ENCODE measurements at places on chromosomes 12 and 14.

- H3K27ac ChIP-seq, result no peak overlapping the region
- no peak overlapping the region for H3K4me3 ChIP-seq
- DNase-seq, result no peak
- peaks cover 20% of the 10 kb centered on the region for H3K36me3 ChIP-seq
- H3K4me1 ChIP-seq, result no peaks in the 10 kb centered on the region
Measured at GRCh38 chr12:122850695-122851350, 15.6 kb downstream of the HIP1R start.

GRCh38 chr12:795305-795704, 42.9 kb downstream of the WNK1 start:
- H3K36me3 ChIP-seq, result peaks cover 6% of the 10 kb centered on the region
- peak overlapping the region; percentile 84 for H3K27ac ChIP-seq
- DNase-seq, result no peak
- H3K27me3 ChIP-seq, result no peaks in the 10 kb centered on the region

- H3K27ac ChIP-seq, result no peak overlapping the region
- DNase-seq, result no peak
- peaks cover 7% of the 10 kb centered on the region for H3K27me3 ChIP-seq
- no peak overlapping the region for H3K4me3 ChIP-seq
- peaks cover 2% of the 10 kb centered on the region for H3K4me1 ChIP-seq
Measured at GRCh38 chr14:31994391-31995033, 82.6 kb upstream of the ARHGAP5 start.

GRCh38 chr14:53295985-53296582, 143.0 kb upstream of the DDHD1 start:
- no peak overlapping the region for H3K27ac ChIP-seq
- no peaks in the 10 kb centered on the region for H3K4me1 ChIP-seq
- no peak overlapping the region for H3K4me3 ChIP-seq
- DNase-seq, result no peak

GRCh38 chr12:28063355-28063880, 90.9 kb upstream of the PTHLH start:
- H3K4me1 ChIP-seq, result no peaks in the 10 kb centered on the region
- no peak overlapping the region for H3K4me3 ChIP-seq
- no peaks in the 10 kb centered on the region for H3K36me3 ChIP-seq
- H3K27ac ChIP-seq, result no peak overlapping the region
- no peak for DNase-seq

- peaks cover 6% of the 10 kb centered on the region for H3K36me3 ChIP-seq
- DNase-seq, result no peak
- H3K4me3 ChIP-seq, result no peak overlapping the region
- H3K4me1 ChIP-seq, result peaks cover 30% of the 10 kb centered on the region
- no peak overlapping the region for H3K27ac ChIP-seq
Measured at GRCh38 chr12:92356425-92356824, 210.8 kb upstream of the BTG1 start.

DNA sequence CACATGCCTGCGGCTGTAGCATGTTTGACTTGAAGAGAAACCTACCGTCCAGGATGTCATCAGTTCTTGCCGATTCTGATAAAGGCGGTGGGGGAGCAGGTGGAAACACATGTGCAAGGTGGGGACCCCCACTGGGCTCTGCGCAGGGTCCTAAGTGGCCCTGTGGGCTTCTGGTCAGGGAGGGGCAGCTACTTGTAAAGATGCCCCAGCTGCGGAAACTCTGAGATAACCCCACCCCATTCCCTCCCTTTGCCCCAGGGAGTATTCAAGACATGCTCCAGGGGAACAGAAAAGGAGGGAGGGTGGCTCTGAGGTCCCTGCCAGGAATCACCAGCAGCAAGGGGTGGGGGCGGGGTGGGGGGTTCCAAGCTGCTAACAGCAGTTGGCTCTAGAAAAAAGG, 67.6 kb downstream of the PIWIL1 start:
- H3K27me3 ChIP-seq, result peaks cover under 1% of the 10 kb centered on the region
- no peak for DNase-seq
- no peak overlapping the region for H3K4me3 ChIP-seq
- no peaks in the 10 kb centered on the region for H3K36me3 ChIP-seq
- H3K27ac ChIP-seq, result no peak overlapping the region

DNA sequence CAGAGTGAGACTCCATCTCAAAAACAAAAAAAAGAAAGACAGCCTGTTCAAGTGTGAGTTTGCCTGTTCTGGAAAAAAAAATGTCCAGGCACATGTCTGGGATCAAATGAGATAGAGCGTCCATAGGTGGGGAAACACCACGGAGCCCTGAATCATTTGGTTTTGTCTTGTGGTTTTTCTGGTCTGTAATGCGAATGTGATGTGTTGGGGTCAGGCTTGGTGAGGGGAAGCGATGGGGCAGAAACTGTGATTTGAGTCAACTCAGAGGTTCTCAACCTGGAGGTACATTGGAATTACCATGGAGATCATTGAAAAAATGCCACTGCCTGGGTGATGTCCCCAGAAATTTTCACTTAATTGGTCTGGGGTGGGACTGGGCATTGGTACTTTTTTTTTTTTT, 183.9 kb upstream of the PWP1 start:
- peaks cover 4% of the 10 kb centered on the region for H3K4me1 ChIP-seq
- no peak overlapping the region for H3K27ac ChIP-seq
- no peak overlapping the region for H3K4me3 ChIP-seq
- peaks cover 9% of the 10 kb centered on the region for H3K27me3 ChIP-seq
- no peak for DNase-seq

DNA sequence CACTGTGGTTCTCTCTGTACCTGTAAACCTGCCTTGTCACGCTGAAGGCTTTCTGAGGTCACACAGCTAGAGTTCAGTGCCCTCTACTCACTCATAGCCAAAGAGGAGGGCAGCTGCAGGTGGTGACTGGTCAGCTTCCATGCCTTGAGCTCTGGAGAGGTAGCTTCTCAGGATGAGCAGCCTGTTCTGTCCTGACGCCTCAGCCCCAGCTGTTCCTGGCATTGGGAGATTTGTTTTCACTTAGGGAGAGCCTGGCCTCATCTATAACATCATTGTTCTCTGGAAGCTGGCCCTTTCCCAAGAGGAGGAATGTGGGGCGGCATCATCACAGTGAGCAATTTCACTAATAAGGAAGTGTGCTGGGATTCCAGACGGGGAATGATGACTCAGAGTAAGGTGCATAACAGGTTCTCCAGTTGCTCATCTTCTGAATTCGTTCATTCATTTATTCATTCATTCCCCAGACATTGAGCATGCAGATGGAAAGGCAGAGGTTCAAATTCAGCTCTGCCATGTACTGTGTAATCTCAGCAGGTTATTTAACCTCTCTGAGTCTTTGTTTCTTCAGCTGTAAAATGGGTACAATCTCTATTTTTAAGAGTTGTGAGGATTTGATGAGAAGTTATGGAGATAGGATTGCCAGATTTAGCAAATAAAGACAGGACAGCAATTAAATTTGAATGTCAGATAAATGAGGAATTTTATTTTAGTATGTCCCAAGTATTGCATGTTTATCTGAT, 255.8 kb upstream of the CRY1 start:
- no peak overlapping the region for H3K27ac ChIP-seq
- no peak overlapping the region for H3K4me3 ChIP-seq
- no peaks in the 10 kb centered on the region for H3K36me3 ChIP-seq
- no peaks in the 10 kb centered on the region for H3K4me1 ChIP-seq
- H3K27me3 ChIP-seq, result no peaks in the 10 kb centered on the region

- DNase-seq, result no peak
- H3K36me3 ChIP-seq, result no peaks in the 10 kb centered on the region
- H3K27me3 ChIP-seq, result peaks cover 3% of the 10 kb centered on the region
Measured at GRCh38 chr14:36426836-36427235, 93.2 kb downstream of the NKX2-1 start.

- peaks cover 2% of the 10 kb centered on the region for H3K27me3 ChIP-seq
- no peaks in the 10 kb centered on the region for H3K36me3 ChIP-seq
- DNase-seq, result no peak
- H3K4me3 ChIP-seq, result no peak overlapping the region
Measured at GRCh38 chr14:103070971-103071542, 13.0 kb upstream of the LBHD2 start.

GRCh38 chr14:65304963-65305362, 107.6 kb upstream of the FUT8 start:
- DNase-seq, result no peak
- H3K27ac ChIP-seq, result peak overlapping the region; percentile 92
- peaks cover 12% of the 10 kb centered on the region for H3K36me3 ChIP-seq
- peaks cover 52% of the 10 kb centered on the region for H3K4me1 ChIP-seq
- H3K4me3 ChIP-seq, result peak overlapping the region; percentile 74

GRCh38 chr14:89773644-89774316, 180.8 kb downstream of the EFCAB11 start:
- no peaks in the 10 kb centered on the region for H3K27me3 ChIP-seq
- H3K4me1 ChIP-seq, result peaks cover 26% of the 10 kb centered on the region
- no peaks in the 10 kb centered on the region for H3K36me3 ChIP-seq
- peak; percentile 16 for DNase-seq

- H3K36me3 ChIP-seq, result peaks cover 6% of the 10 kb centered on the region
- H3K4me3 ChIP-seq, result peak overlapping the region; percentile 88
- DNase-seq, result peak; percentile 95
- H3K27me3 ChIP-seq, result no peaks in the 10 kb centered on the region
- peak overlapping the region; percentile 87 for H3K27ac ChIP-seq
Measured at GRCh38 chr12:121795034-121795968, 1.8 kb upstream of the RHOF start.

- peaks cover 10% of the 10 kb centered on the region for H3K4me1 ChIP-seq
- no peaks in the 10 kb centered on the region for H3K36me3 ChIP-seq
- no peak overlapping the region for H3K4me3 ChIP-seq
- no peaks in the 10 kb centered on the region for H3K27me3 ChIP-seq
Measured at GRCh38 chr12:108109504-108109903, 19.6 kb upstream of the WSCD2 start.

DNA sequence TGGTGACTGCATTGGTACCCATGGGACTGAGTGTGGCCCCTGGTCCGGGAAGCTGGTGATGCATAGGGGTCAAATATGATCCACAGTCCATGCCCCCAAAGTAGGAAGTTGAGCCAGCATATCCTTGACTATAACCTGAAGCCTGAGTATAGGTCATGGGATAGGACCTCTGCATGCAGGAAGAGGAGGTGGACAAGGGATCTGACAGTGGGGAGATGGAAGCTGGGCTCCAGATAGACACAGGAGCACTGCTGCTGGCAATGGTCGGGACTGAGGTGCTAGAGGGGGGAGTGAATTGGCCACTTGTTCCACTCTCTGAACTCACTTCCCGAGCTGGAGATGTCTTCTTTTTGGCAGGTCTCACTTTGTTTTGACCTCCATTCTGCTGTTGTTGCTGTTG, 8.4 kb downstream of the OTX2 start:
- no peak overlapping the region for H3K27ac ChIP-seq
- no peak for DNase-seq
- no peaks in the 10 kb centered on the region for H3K36me3 ChIP-seq
- H3K4me3 ChIP-seq, result no peak overlapping the region

DNA sequence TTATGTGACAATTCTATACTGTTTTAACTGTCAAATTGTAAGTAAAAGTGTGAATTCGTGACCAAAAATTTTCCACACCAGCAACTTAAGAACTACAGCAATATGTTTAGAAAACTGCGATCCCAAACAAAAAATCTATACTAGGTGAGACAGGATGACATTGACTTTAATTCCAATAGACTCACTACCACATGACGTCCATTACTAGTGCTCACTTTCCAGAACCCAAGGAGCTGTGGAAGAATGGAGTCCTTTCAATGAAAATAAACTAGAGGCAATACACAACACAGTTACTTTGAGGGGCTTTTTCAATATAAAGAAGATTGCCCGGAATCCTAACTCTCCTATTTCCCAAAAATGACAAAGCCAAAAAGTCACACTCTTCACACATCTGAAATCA, 1.4 kb downstream of the EPS8 start:
- DNase-seq, result no peak
- peak overlapping the region; percentile 36 for H3K27ac ChIP-seq
- H3K36me3 ChIP-seq, result no peaks in the 10 kb centered on the region
- peak overlapping the region; percentile 96 for H3K4me3 ChIP-seq
- H3K27me3 ChIP-seq, result peaks cover 12% of the 10 kb centered on the region
- peaks cover 13% of the 10 kb centered on the region for H3K4me1 ChIP-seq

DNA sequence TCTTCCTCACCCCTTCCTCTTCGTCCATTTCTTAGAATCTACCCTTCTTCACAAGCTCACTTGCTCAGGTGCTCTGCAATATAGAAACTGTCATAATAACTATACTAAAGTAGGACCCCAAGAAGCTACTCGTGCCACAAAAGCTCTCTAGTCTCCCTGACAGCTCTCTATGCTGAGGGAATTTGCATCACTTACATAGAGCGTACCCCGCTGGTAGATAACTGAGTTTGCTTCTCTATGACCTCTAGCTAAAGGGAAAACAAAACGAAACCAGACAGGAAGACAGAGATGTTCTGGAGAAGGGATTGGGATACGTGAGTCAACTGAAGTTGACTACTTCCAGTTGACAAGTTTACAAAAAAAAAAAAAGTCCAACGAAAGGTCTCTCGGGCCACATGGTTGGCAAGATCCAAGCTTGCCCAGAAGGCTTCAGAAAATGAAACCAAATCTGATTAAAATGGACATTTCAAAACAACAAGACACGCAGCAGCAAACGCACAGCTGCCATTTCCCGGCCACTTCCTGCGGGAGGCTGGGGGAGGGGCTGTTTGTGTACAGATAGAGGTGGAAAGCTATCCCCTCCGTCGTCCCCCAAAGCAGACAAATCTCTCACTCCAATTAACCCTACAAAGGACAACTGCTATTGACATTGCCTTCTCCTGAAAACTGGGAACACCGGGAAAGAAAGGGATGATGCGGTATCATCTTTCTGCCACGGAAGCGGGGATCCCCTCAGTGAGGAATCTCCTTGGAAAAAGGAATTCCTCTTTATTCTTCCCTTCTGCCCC, 1.3 kb downstream of the BAZ2A start:
- DNase-seq, result peak; percentile 53
- no peaks in the 10 kb centered on the region for H3K27me3 ChIP-seq
- H3K4me1 ChIP-seq, result peaks cover 38% of the 10 kb centered on the region
- H3K4me3 ChIP-seq, result peak overlapping the region; percentile 90
- H3K36me3 ChIP-seq, result peaks cover 1% of the 10 kb centered on the region

DNA sequence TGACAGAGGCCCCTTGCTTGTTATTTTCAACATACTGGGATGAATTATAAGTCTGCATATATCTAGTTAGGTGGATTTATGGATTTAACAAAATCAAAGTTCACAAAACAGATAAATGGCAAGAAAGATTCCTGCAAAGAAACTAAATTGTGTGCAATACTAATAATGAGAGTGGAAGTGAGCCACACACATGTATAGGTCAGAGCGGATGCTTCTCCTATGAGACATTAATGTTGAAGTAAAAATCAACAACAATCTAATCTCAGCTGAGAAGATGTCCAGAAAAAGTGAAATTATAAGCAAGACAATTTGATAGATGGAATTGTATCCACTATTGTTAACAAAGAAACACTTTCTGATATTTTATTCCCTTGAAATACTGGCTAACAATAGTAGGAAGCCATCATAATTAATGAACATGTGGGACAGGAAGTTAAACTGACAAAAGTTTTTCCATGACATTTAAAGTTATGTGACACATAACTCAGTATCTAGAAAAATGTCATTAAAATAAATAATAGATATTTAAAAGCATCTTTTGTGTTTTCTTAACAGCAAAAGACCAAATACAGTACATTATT, 39.7 kb downstream of the RAD51B start:
- no peak overlapping the region for H3K27ac ChIP-seq
- H3K4me1 ChIP-seq, result peaks cover 2% of the 10 kb centered on the region
- no peak overlapping the region for H3K4me3 ChIP-seq
- DNase-seq, result no peak
